ENCODE measurements at places on chromosomes 1 and 21. TPM values are rescaled to one million over a fixed set of nuclear protein-coding genes. Genes with fewer than 3 reads are reported as not detected.

GRCh38 chr1:235901461-235901860 lies 34.8 kb upstream of the LYST start:
- no peak for DNase-seq

- no peak for DNase-seq
Measured at GRCh38 chr1:109025694-109026093, 16.2 kb downstream of the WDR47 start.

DNA sequence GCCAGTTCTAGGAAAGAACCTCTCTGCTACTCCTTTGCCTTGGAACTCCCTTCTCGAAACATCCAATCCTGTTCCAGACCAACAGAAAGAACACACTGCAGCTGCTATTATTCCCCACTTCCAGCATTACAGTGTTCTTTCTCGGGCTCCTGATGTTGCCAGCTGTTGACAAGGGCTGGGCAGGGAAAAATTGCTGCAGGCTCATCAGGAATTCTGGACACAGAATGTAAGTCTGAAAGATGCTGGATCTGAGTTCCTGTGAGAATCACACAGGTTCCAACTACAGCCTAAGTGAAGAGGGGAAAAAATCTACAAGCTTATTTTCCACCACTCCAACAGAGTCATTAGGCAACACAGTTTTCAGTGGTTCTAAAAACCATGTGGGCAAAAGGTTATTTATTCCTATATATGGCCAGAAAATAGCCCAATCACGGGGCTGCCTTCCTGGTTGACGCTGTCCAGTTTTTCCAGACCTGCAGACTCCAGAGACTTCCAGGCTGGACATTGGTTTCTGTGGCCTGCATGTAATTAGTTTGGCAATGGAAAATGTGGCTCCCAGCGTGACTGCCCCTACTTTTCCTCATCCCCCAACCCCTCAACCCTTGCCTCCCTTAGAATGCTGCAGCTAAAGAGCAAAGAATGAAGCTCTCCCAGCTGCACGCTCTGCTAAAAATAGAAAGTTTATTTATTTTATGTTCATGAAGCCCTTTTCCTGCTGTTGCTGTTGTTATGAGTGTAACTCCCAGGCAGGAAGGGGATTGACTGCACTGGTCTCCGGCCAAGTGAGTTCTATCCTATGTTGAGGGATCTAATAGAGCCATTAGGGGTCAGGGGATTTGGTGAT lies 8.3 kb upstream of the KIAA0040 start:
- DNase-seq = no peak

DNA sequence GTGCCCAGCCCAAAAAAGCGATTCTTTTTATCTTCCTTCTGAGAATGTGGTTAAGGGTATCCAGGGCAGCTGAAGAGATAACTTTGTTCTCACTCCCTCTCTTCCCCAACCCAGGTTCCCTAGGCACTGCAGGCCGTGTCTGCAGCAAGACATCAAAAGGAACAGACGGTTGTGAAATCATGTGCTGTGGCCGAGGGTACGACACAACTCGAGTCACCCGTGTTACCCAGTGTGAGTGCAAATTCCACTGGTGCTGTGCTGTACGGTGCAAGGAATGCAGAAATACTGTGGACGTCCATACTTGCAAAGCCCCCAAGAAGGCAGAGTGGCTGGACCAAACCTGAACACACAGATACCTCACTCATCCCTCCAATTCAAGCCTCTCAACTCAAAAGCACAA lies 11.4 kb downstream of the WNT2B start:
- DNase-seq = no peak

GRCh38 chr1:8962812-8963530 lies 17.3 kb downstream of the CA6 start:
- peak; percentile 62 for DNase-seq

DNA sequence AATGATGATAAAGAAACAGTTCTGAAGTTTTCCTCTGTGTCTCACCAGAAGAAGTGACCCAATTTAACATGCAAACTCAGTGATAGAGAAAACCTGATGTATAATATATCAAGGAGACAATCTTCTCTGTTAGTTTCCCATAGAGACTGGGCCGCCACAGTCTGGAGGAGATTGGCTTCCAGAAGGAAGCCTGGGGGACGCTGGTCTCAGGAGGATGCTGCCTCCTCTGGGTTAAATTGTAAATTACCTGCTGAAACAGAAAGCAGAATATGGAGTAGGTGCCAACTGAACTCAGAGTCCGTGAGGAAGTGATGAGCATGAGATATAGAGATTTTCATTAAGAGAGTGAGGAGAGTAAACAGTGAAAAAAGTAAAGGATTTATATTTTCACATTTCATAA lies 15.8 kb downstream of the OR14I1 start:
- DNase-seq = no peak

- DNase-seq = no peak
Measured at GRCh38 chr1:185426848-185427247, 109.8 kb upstream of the IVNS1ABP start.

- no peak for DNase-seq
Measured at GRCh38 chr1:151001602-151002001, 5.1 kb downstream of the MINDY1 start.

DNA sequence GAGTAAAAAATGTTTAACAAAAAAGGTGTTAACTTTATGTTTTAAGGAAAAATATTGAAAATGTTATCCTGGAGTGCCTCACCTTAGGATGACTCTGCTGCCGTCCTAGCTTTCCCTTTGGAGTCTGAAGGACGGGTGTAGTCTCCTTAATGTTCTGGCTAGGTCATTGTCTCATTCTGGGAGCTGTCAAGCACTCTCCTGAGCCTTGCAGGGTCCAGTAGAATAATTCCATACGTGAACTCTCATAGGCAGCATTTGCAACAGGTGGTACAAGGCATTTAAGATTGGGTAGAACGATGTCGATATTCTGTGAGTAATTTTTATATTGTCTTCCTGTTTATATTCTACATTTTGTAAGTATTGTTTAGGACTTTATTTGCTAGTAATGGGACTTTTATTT lies 283.6 kb upstream of the C1orf105 start:
- DNase-seq = no peak

GRCh38 chr1:226109829-226110248 lies 47.3 kb downstream of the H3-3A start:
- peak; percentile 82 for DNase-seq

- DNase-seq = no peak
Measured at GRCh38 chr1:152539901-152540300, 25.6 kb downstream of the CRCT1 start.

DNA sequence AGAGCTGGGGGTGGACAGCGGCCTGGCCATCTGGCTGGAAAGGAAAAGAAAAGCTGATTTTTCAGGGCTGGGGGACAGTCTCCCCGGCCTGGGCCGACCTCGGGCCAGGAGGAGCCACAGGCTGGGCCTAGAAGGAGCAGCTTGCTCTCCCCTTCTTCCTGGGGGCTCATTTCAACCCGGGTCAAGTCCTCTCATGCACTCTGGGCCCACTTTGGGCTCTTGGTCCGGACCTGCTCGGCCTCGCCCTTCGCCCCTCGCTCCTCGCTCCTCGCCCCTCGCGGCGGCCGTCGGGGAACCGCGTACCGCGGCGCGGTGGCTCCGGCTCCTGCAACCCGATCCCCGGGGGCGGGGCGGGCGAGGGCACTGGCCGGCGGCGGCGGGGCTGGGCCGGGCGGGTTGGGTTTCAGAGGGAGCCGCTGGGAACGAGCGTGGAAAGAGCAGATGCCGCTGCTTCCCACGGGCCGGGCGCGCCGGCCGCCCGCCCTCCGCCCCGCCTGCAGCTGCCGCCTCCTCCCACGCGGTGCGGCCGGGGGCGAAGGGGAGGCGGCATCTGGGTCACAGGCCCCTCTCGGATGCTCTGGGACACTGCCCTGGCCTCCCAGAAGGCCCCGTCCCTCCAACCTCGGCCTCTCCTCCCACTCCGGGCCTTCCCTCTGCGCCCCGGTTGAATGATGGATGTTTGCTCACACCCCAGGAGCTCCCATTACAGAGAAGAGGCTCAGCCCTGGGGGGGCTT lies 6.6 kb downstream of the HEYL start:
- peak; percentile 86 for DNase-seq

- DNase-seq = no peak
Measured at GRCh38 chr1:61636376-61636775, 88.6 kb downstream of the TM2D1 start.

GRCh38 chr1:89221341-89221740 lies 22.6 kb upstream of the GBP4 start:
- DNase-seq = no peak

DNA sequence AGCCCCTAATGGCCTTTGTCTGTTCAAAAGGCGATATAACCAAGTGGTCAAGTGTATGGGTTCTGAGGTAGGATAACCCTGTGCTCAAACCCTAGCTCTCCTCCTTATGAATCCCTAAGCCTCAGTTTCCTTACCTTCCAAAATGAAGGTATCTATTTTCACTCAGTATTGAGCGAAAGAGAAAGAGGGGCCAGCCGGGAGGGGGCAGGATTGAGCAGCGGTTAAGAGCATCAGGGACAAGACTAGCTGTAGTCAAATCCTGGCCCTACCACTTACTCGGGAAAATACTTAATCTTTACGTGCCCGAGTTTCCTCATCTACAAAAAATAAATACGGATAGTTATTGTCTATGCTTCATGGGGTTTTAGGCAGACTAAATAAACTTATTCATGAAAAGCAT lies 25.7 kb downstream of the LY9 start:
- no peak for DNase-seq

DNA sequence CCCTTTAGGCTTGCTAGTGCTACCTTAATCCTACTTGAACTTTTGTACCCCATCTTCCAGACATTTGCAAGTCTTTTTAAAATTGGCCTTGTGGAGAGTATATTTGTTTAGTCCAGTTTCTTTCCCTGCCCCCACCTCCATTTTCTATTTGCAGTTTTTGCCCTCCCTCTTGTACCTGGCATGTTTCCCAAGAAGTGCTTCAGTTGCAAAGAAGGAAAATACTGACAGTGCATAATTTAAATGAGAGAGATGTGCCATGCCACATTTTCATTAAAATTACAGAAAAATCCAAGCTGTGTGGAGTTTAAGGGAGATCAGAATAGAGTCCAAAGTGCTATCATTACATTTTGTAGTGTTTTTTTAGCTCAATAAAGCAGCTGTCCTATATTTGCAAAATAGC lies 150.0 kb upstream of the ADGRL2 start:
- no peak for DNase-seq

DNA sequence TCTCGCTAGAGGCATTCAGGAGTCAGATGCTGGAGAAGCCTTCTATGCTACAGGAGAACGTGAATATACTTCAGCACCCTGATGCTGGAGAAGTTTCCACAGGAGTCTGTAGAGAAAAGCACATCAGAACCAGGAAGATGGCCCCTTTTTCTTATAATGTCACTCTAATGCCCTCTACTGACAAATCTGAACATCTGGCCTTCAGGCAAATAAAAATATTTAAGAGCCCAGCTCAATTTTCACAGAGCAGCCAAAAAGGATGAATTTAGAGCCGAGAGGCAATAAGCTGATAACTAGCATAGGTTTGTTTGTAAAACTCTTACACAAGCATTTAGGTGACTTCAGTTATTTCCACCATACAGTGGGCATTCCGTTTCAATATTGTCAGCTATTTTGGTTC lies 3.8 kb upstream of the RRP15 start:
- DNase-seq = no peak

DNA sequence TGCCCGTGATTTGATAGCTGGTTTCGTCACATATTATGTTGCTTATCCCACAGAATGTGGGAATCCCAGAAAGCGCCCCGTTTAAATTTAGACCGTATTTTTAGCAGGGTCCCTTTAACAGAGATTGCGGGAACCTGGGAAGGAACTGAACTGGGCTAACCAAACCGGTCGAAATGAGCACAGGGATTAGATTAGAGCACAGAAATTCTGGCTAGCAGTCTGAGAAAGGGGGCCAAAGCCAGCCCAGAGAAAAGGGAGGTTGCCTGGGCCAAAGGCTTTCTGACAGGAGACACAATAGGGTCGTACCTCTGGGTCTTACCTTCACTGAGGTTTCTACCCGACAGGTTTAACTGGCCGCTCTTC lies 327 bp downstream of the LRRC40 start:
- no peak for DNase-seq

DNA sequence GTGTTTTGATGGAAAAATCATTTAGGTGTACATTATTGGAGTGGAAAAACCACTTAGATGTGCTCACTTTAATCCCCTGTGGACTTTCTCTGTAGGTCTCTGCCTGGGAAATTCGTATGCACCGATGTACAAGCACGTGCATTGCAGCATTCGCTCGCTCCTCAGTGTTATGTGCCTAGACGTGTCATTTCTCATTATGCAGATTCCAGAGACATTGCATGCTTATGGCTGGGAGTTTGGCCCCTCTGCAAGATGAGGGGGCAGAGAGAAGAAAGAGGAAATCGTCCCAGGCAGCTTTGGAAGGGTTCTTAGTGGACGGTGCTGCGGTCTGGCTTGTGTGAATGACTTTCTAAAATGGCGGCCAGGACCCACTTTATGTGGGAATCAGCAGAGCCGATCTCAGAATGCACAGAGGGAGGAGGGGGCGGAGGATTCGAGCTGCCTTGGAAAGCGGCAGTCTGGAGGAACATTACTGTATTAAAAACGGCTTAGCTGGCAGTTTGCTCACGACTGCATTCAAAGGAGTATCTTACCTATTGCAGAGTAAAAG lies 2.3 kb downstream of the SPEN start:
- DNase-seq = peak; percentile 64

DNA sequence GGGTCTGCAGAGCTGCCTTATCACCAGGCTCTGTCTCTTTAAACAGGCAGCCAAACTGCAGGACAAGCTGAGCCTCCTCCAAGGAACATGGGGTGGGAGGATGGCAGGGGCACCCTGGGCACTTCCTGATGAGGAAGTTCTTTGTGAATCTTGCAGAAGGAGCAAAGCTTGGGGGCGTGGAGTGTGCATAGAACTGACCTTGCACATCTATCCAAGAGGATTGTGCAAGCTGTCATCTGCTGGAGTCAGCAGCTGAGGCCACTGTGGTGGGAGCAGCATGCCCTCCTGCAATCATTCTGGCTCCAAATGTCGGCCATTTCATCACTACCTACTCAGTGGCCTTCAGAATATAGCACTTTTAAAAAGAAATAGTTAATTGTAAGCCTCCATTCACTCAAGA lies 182.2 kb downstream of the AJAP1 start:
- no peak for DNase-seq

GRCh38 chr21:32197896-32198295 lies 81.0 kb downstream of the MIS18A start:
- no peak for DNase-seq

GRCh38 chr1:231668826-231669225 lies 42.2 kb downstream of the DISC1 start:
- DNase-seq = no peak

GRCh38 chr1:37616330-37616729 lies 18.4 kb downstream of the RSPO1 start:
- no peak for DNase-seq

Gene CR1
- polyA plus RNA-seq = 0.14 TPM

Gene IQGAP3
- 14.6 TPM for polyA plus RNA-seq

Gene POFUT2
- 13.7 TPM for polyA plus RNA-seq

Gene OR14C36
- polyA plus RNA-seq = not detected

Gene CXADR
- polyA plus RNA-seq = 45.6 TPM

Gene SPATA21
- polyA plus RNA-seq = 0.25 TPM

Gene SH2D1B
- not detected for polyA plus RNA-seq

Gene LCE1F
- not detected for polyA plus RNA-seq

Gene GLIS1
- polyA plus RNA-seq = 0.15 TPM

All from H1 (cell line).